NCI-H510A (cell line): ENCODE measurements at places on chromosomes 11 and 22.
A peak's percentile ranks its signal among the peaks of the same experiment; 100 is the strongest.

- DNase-seq: no peak
These were observed 30.7 kb downstream of the SLC22A25 start for GRCh38 chr11:63212742-63213141.

- DNase-seq: no peak
These were observed 200.2 kb downstream of the BRD1 start for GRCh38 chr22:49627217-49628181.

DNA sequence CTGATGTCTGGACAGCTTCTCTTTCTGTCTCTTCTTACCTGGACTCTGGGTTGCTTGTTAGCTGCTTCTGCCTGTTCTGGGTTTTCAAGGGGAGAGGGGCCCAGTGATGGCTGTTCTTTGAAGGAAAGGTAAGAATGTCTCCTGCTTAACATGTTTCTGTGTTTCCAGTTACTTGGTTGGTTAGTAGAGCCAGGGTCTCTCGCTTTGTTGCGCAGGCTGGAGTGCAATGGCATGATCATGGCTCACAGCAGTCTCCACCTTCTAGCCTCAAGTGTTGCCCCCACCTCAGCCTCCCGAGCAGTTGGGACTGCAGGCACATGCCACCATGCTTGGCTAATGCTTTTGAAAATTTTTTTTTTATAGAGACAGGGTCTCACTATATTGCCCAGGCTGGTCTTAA, 126.6 kb downstream of the BCR start:
- DNase-seq: no peak

DNA sequence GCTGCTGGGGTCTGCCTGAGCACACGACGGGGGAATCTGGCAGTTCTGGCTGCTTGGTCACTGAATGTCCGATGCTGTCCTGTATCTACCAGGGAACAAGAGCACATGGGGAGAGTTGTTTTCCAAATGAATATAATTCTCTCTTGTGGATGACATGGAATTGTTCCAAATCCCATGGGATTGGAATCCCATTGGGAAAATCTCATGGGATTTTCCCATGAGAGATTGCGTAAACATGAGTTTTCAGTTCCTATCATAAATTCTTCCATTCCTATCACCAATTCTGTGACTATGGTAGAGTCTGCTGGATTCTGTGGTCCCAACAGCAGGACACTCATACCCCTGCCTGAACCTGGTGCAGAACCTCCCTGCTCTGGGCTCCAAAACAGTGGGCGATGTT, 35.6 kb upstream of the IGLL5 start:
- DNase-seq: no peak

DNA sequence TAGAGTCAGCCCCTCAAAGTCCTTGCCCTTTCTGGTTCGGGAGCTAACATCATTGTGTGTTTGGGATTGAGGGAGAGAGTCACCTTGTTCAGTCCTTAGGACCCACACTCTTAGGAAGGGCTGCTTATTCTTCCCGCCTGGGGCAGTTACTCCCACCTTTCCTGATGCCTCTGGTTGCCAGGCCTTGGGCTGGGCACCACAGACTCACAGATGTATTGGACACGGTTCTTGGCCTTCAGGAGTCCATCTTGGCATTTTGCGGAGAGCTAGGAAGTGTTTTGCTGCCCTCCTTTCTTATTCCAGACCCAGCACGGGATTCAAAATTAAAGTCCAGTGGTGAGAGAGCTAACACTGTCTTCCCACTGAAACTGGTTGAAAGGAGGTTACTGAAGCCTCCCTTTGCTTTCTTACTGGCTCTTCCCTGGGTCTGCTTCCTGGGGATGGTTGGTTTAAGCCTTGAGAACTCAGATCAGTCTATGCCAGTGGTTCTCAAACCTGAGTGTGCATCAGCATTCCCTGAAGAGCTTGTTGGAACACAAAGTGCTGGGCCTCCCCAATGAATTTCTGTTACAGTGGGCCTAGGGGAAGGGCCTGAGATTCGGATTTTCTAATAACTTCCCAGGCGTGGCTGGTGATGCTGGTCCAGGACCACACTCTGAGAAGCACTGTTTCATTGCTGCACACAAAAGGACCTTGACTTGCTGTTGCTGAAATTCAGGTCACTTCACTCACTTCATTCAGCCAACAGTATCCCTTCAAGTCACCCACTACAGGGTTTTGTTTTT, 1.4 kb downstream of the OSBP2 start:
- no peak for DNase-seq

DNA sequence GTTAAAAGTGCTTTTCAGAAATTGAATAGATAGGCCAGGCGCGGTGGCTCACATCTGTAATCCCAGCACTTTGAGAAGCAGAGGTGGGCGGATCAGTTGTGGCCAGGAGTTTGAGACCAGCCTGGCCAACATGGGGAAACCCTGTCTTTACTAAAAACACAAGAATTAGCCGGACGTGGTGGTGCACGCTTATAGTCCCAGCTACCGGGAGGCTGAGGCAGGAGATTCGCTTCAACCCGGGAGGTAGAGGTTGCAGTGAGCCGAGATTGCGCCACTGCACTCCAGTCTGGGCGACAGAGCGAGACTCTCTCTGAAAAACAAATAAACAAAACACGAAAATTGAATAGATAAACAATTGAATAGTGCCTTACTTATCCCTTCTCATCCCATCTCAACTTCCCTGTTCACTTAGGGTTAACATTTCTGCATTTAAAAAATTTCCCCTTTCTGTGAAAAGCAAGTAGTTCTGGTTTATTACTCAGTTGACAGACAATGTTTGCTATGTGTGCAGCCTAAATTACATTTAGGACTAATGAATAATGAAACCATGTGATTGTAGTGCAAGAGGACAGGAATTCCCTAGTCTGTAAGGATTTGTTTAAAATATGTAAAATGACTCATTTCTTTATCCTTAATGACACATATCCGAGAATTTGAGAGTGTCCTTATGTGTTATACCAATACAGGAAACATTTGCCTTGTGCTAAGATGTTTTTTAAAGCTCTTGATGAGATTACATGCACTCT, 6.0 kb downstream of the RNF169 start:
- DNase-seq: no peak

DNA sequence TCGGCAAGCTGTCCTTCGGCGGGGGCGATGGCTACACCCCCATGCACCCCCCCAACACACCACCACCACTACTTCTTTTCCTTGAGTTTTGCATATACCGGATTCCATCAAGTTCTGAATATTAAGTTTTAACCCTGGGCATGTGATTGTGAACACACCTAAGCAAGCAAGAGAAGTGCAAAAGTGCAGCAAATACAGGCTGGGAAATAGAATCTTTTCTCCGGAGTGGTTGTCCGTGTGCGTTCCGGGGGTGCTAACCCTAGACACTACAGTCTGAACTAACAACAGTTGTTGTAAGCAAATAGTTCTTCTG, 574 bp downstream of the PRSS23 start:
- no peak for DNase-seq

- no peak for DNase-seq
These were observed 515.6 kb upstream of the CCDC90B start for GRCh38 chr11:83801799-83802198.

DNA sequence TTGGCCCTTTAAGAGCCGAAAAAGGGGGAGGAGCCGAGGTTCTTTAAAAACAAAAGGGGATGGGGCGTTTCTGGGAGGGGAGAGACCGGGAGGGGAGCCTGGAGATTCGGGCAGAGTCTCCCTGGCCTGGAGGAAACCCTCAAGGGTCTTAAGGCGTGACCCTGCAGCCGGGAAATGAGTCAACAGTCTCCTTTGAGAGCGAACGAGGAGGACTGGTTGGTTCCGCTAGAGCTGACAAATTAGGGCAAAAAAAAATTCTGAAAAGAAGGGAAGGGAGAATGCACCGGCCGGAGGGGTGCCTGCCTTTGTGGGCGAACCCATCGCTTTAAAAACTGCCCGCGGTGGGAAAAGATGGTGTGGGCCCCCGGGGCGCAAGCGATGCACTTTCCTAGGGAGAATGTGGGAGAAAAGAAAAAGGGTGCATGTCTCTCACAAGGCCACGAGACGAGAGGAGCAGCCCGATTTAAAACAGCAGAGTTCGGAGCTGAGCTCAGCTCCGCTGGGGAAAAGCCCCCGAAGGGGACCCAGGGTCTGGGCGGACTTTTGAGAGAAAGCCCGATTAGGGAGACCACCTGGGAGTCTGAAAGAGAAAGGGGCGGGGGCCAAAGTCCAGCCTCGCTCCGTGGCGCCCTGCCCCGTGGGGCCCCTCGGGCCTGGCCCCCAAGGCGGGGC, 874 bp downstream of the ZFTA start:
- DNase-seq: peak; percentile 38

- peak; percentile 55 for DNase-seq
These were observed 213.1 kb downstream of the INSC start for GRCh38 chr11:15327786-15328231.

GRCh38 chr11:88297863-88298262, 39.7 kb downstream of the CTSC start:
- DNase-seq: no peak

DNA sequence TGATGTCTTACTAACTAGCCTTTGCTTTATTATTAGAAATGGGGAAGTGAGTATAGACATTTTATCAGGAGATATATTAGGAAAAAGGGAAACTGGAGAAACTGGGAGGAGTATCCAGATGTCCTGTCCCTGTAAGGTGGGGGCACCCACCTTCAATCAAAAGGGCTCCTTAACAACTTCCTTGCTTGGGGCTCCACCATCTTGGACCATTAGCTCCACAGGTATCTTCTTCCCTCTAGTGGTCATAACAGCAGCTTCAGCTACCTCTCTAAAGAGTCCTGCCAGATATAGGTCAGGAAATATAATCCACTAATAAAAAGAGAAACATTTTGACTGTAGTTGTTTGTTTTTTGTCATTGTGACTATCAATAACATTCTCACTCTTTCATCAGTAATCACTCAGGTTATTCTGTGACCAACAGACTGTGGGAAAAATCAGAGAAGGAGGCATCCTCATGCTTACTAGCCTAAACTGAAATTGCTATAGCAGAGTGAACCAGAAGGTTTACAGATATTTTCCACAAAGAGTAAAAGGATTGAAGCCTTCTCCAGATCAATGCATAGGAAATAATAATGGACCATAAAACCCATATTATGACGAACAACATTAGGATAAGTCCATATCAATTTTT, 10.4 kb downstream of the OR51B4 start:
- DNase-seq: no peak

DNA sequence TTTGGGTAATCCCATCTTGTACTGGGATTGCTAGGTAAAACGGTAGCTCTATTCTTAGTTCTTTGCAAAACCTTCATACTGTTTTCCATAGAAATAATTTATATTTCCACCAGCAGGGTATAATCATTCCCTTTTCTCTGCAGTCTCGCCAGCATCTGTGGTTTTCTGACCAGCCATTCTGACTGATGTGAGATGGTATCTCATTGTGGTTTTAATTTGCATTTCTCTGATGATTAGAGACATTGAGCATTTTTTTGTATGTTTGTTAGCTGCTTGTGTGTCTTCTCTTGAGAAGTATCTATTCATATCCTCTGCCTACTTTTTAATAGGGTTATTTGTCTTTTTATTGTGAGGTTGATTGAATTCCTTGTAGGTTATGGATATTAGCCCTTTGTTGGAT, 220.9 kb downstream of the PGR start:
- no peak for DNase-seq

DNA sequence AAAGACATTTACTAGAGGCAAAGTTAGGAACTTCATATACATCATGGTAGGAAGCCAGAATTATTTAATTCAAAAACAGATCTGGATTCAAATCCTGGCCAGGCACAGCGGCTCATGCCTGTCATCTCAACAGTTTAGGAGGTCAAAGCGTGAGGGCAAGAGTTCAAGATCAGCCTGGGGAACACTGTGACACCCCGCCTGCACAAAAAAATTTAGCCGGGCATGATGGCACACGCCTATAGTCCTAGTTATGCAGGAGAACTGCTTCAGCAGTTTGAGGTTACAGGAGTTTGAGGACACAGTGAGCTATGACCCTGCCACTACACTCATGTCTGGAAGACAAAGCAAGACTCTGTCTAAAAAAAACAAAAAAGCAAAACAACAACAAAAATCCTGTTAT, 8.9 kb downstream of the MRTFA start:
- no peak for DNase-seq

- no peak for DNase-seq
These were observed 1328.7 kb downstream of the TBC1D22A start for GRCh38 chr22:48091060-48091650.

- no peak for DNase-seq
These were observed 6.5 kb upstream of the USP28 start for GRCh38 chr11:113881856-113882255.

DNA sequence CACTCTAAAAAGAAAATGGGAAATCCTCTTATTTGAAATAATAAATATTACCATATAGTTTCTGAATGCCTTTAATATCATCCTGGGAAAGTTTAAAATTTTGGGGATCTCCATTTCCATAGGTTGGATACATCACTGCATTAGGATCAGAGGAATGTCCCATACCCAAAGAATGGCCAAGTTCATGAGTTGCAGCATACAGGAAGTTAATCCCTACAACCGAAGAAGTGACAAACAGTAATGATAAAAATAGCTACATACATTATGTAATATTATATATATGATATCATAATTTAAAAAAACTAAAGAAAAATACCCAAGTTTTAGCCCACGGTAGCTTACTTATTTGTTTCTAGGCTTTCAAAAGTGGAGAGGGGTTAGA, 7.4 kb downstream of the MMP7 start:
- no peak for DNase-seq

- no peak for DNase-seq
These were observed 61.7 kb downstream of the ME3 start for GRCh38 chr11:86610559-86611341.

- DNase-seq: peak; percentile 6
These were observed 505 bp downstream of the ZNF214 start for GRCh38 chr11:7019500-7020182.

DNA sequence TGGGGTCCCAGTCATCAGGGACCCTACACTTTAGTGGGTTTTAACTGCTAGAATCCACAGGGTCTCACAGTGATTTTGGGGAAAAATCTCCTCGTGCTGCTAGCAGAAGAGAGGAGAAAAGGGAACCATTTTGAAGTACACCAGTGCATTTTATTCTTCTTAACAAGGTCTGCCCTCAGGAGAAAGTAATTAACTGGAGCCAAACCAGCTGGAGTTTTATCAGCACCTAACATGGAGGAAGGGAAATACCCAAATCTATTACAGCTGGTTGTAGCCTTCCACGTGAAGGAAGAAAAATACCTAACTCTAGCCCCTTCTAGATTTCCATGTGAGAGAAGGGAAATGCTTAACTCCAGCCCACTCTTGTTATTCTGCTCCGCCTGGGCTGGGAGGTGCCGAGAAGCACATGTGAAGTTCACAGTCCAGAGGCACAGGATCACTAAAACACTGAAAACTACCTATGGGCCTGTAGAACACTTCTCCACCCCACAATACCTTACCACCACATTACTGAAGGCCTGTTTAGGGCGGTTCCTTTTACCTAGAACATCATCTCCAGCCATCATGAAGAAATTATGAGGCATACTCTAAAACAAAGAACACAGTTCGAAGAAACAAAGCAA, 31.3 kb upstream of the TEAD1 start:
- DNase-seq: no peak

- DNase-seq: no peak
These were observed 85.8 kb upstream of the NARS2 start for GRCh38 chr11:78660471-78660870.

- DNase-seq: no peak
These were observed 17.1 kb downstream of the MARK2 start for GRCh38 chr11:63855975-63856374.

GRCh38 chr11:12944889-12945288, 64.2 kb upstream of the RASSF10 start:
- no peak for DNase-seq

- no peak for DNase-seq
These were observed 2.5 kb upstream of the TPST2 start for GRCh38 chr22:26592421-26592891.

- DNase-seq: no peak
These were observed 280.7 kb upstream of the PLET1 start for GRCh38 chr11:112541140-112542046.
